EL (cell line): ENCODE measurements at places on chromosomes 12 and 14.

DNA sequence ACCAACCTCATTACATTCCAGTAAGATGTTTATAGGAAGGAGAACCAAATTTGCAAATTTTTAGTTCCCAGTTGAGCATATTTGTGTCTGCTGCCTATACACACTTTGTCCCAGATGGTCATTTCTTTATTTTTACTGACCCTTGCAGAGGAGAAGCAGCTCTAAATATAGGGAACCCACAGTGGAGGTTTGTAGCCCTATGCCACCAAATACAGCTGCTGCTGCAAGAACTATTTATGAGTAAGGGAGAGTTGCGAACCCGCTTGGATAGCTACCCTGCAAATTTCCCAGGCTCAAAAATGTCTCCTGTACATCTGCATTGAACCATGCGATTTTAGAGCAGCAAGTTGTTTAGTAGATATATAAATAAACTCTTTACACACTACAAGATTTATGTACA, 48.2 kb downstream of the NAV3 start:
- DNase-seq, result no peak

GRCh38 chr12:48794870-48795269, 6.0 kb upstream of the ADCY6 start:
- peak; percentile 87 for DNase-seq

DNA sequence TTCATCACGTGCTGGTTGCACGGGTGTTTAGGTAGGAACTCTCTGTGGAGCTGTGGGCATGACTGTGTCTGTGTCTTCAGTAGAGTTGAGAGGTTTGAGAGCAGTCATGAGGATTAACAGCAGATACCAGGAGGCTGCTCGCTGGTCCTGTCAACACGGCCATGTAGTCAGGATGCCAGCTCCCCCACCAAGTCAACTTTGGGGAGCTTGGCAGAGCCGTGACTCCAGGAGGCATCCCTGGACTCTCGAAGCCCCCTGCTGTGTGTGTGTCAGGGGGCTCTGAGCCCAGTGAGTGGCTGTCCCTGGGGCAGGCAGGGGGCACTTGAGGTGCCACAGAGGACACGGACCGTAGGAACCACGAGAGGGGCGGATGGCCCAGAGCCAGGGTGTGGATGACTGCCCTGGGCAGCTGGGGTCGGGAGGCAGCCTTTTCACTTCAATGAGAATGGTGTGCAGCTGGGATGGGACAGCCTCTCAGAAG, 7.2 kb upstream of the GPR132 start:
- no peak for DNase-seq

- no peak for DNase-seq
Measured at GRCh38 chr12:109482491-109482890, 5.1 kb downstream of the UBE3B start.

- no peak for DNase-seq
Measured at GRCh38 chr14:99687284-99688209, 3.4 kb downstream of the CYP46A1 start.

GRCh38 chr14:69921052-69921451, 41.8 kb downstream of the SMOC1 start:
- DNase-seq, result no peak

DNA sequence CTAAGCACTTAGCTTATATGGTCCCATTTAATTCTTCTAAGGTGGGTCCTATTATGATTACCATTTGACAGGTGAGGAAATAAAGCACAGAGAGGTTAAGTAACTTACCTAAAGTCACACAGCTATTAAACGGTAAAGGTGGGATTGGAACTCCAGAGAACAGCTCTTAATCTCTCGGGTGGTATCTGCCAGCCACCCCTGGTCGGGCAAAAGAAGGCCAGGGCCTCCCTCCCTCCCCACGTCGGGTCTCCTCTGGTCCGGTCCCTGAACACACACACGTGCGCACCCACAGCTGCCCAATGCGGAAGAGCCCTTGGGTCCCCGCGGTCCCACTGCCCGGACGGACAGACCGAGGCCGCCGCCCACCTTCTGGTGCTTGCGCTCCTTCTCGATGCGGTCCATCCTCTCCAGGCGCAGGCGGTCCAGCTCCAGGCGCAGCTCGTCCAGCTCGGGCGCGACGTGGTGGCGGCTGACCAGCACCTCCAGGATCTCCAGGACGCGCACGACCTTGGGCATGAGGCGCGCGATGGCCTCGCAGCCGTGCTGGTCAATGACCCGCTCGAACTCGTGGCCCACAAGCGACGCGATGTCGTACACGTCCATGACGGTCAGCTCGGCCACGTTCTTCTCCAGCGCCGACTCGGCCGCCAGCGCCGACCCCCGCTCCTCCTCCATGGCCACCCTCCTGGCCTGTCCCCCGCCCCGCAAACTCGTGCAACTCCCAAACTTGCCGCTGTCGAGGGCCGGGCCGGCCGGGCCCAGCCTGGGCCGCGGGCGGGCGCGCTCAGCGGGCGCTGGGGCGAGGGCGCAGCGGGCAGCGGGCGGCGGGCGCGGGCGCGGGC, 490 bp downstream of the RILPL1 start:
- peak; percentile 53 for DNase-seq

DNA sequence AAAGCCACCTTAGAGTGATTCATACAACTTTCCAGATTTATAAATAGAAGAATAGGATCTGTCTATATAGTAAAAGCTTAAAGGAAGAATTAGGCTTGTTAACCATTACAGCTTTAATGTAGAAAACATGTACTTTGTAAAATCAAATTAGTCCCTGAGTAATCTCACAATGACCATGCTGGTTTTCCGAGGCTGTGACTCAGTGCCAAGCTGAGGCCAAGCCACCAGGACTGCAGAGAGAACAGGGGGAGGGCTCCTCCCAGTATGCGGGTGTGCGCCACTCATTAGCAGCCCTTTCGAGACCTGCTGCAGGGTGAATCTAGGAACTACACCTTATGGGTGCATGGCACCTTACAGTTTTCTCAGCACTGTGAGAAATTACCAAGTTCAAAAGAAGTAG, 167.0 kb downstream of the EFCAB11 start:
- DNase-seq, result peak; percentile 46

DNA sequence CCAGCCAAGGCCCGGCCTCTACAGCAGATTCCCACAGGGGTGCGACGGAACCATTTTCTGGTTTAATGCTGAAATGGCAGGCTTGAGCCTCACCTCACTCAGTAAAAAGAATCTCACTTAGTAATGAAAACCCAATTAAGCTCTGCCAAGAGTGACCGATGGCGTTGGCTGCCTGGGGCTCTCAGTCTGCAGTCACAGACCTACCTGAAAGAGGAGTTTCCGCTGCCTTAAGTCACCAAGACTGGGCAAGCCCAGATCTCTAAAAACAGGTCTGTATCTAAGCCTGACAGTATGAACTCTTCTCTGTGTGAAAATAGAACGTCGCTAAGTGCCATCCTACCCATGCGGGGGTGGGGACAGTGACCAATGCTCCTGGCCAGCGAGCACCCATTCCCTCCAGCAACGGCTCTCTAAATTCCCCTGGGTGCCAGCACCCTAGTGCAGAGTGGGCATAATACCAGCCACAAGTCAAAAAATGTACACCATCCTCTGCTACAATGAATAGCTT, 107.3 kb downstream of the FOXN3 start:
- no peak for DNase-seq

DNA sequence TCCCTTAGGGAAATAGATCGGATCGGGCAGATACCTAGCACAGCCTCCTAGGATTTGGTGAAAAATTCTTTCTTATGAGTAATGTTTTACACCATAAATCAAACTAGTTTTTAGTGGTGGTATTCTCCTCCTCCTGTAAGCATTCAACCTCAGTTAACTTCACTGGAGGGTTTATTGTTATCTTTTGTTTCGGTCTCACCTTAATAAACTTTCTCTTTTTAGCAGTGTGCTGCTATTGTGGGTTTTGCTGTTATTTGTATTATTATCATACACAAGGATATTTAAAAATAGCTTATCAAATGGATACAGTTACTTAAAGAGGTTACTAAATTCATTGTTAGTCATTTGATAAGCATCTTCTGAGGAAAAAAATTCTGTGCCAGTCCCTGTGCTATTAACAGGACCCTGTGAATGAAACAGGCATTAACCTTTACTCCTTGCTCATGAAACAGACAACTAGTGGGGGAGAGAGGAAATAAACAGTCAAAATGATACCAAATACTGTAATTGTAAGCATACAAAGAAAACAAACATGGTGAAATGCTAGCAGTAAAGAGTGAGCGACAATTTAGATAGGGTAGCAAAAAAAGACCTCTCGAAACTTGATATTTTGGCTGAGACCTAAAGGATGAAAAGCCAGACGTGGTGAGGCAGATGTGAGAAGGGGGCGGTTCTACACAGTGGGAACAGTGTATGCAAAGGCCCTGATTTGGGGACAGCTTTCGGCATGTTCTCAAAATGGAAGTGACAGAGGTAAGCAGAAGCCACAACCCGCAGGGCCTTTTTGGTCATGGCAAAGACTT, 178.7 kb upstream of the SOX5 start:
- no peak for DNase-seq

DNA sequence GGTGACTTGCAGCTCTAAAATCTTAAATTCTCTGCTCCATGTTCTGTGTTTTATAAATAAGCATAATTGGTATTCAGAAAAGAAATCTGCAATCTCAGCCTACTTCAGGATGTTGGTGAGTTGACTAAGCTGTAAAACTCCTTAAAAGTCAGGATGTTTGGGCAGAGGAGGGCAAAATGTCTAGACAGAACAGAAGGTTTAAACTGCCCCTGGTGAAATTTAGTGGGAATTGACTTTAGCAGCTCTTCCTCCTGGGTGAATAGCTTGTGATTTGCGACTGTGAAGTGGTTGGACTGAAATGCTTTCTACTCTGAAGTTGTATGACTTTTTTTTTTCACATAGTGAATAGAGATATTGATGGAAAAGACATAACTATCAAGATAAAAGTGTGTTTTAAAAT, 85.8 kb downstream of the CAND1 start:
- DNase-seq, result peak; percentile 23

GRCh38 chr14:93729993-93730392, 58.3 kb downstream of the PRIMA1 start:
- DNase-seq, result no peak

- DNase-seq, result no peak
Measured at GRCh38 chr12:53811606-53812005, 59.8 kb upstream of the CISTR start.

- DNase-seq, result no peak
Measured at GRCh38 chr14:96874127-96874526, 76.9 kb downstream of the VRK1 start.

- DNase-seq, result no peak
Measured at GRCh38 chr12:124506832-124507153, 60.6 kb downstream of the NCOR2 start.

- DNase-seq, result peak; percentile 90
Measured at GRCh38 chr12:127125607-127126259, 1141.2 kb upstream of the TMEM132C start.

GRCh38 chr14:59148334-59148900, 40.0 kb upstream of the DAAM1 start:
- no peak for DNase-seq
